ENCODE measurements at places on chromosomes 2 and 18. TPM values are rescaled to one million over a fixed set of nuclear protein-coding genes. Genes with fewer than 3 reads are reported as not detected.

The GCC2 gene
- 55.2 TPM for polyA plus RNA-seq

The COMMD1 gene
- polyA plus RNA-seq, result 58.4 TPM

The SLC8A1 gene
- polyA plus RNA-seq, result not detected

The IL1A gene
- not detected for polyA plus RNA-seq

The GEN1 gene
- 4.9 TPM for polyA plus RNA-seq

The HPCAL1 gene
- polyA plus RNA-seq, result 92.1 TPM

The MROH2A gene
- not detected for polyA plus RNA-seq

The KLHL41 gene
- polyA plus RNA-seq, result not detected

The TIMM21 gene
- polyA plus RNA-seq, result 16.0 TPM

The TMSB10 gene
- polyA plus RNA-seq, result 6,713 TPM

The ZNF385B gene
- not detected for polyA plus RNA-seq
